ENCODE measurements at places on chromosomes 7 and 10.
A peak's percentile ranks its signal among the peaks of the same experiment; 100 is the strongest.

DNA sequence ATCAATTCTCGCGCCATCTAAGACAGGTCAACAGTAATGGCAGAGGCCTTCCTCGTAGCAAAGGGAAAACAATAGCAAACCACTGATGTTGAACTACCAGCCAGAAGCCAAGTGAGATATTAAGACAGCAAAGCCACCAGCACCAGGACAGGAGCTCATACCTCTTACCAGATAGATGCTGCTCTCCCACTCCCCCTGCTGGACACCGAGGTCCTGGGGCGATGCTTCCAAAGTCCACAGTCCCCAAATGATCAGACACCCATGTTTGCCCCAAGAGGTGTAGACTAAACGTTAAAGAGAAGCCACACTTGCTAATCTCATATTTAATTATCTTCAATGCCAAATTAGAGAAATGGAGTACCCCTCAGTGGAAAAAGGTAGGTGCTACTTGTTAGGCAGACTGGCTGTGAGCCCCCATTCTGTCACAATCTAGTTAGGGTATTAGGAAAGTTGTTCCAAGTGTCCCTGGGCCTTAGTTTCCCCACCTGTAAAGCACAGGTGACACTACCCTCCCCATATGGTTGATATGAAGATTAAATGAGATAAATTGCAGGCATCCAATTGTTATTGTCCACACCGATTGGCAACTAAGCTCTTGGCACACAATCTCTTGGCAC is 39.9 kb downstream of the TOMM7 start:
- DNase-seq: peak; percentile 61

DNA sequence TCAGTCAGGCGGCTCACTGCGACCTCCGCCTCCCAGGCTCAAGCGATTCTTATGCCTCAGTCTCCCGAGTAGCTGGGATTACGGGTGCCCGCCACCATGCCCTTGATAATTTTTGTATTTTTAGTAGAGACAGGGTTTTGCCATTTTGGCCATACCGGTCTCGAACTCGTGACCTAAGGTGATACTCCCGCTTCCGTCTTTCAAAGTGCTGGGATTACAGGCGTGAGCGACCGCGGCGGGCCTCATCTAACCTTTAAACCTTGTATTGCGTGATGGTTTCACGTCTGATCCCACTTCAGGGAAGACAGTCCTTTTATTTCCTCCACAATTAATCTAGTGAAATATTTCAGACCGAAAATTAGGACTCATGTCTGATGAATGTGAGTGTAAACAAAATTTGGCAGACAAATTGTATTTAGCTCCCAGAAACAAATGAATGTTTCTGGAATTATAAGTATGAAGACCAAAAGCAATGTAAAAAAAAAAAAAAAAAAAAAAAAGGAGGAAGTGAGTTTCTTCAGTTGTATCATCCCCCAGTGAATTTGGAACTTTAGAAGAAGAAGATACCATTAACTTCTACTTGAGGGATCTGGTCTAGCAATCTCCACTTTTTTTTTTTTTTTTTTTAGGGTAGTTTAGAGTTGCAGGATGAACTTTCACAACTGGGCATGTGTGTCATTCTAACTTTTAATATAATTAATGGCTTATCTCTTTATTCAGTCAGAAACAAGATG is 1.6 kb downstream of the NUP42 start:
- no peak for DNase-seq

DNA sequence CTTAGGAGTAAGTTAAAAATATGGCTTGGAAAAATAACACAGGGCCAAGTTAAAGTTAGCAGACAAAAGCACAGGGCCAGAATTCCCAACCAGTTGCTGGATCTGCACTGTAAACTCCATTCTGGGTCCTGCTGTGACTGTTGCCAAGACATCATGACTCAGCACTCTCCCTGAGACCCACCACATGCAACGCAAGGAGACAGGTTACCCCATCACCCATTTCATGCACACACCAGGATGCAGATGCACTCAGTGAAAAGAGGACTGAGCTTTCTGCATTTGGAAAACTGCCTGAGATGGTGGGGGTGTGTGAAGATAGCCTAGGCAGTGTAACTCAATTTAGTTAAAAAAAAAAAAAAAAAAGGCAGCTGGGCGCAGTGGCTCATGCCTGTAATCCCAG is 97.6 kb upstream of the ZNF438 start:
- peak; percentile 62 for DNase-seq

DNA sequence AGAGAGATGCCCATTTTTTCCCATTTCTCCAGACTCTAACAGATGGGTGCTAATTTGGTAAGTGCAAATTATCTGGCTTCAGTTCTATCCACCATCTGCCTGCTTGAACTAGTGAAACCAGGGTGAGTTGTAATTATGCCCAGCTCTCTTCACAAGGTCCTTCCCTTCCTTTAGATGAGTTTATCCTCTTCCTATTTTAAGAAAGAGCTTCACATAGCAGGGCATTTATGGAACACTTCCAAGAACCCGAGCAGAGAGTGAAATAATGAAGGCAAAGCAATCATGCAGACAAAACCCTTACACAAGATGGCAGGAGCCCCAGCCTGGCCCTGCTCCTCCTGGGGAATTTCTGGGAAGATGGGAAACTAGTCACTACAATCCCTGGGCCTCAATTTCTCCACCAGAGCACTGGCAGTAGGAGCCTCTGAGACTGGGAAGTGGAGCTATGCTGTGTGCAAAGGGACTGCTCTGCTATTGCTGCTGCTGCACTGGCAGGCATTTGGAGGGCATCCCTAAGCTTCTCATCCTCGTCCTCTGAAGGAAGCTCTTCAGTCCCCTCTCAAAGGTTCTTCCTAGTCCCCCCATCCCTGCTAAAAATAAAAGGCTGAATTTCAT is 33.7 kb upstream of the PLXNA4 start:
- no peak for DNase-seq

- no peak for DNase-seq
Observed at GRCh38 chr10:60810437-60811182, 32.3 kb downstream of the CDK1 start.

DNA sequence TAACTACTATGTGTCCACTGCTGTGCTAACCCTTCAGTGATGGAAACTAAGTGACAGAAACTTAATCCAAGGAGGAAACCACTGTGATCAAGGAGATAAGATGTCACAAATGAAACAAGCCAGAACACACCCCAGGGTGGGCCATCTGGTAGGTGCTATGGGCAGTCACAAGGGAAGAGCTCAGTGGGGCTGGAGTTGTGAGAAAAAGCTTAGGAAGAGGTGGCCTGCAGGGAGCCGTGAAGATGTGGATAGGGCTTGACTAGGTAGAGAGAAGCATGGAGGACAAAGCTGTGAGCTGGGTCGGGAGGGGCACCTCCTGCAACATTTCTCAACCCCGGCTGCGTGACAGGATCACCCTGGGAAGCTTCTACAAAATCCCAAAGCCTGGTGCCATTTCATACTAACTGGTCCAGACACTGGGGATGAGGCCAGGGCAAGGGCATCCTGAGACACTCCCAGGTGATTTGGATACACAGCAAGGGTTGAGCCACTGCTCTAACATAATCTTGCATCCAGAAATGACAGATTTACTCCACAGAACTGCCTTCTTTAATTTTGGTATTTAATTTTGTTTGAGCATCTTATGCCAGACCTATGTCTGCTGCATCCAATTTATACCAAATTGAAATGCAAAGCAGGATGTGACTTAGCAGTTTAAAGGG is 69.3 kb downstream of the OSBPL3 start:
- DNase-seq: no peak

DNA sequence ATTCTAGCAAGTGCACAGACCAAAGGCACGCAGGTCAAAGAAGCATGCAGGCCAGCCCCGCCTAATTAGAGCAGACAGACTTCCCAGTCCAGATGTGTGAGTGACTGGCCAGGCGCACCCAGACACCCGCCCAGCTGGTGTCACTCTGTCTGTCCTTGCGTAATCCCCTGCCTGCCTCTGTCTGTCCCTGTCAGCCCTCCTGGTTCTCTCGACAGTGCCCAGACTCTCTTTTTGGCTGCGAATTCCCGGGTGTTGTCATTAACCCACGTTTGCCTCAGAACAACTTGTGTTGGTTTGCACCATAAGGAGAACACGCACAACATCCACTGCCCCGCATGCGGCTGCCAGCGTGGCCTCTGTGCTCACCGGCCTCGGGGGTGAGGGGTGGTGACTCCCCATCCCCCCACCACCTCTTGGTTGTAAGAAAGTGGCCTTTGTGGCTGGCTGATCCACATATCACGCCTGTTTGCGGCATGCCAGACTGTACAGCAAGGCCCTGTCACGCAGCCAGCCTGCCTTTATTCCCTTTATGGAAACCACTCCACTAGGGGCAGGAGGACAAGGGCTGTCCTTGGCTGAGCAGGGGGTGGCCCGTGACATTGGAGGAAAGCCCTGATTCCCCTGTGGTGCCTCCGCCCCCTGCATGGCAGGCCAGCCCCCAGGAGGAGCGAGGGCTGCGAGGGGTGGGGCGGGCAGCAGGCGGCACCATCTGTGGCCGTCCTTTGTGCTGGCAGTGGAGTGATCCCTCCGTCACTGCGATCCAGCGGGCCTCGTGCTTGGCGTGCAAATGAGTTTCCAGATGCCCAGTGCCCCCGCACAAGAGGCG is 72.8 kb upstream of the PPIF start:
- peak; percentile 90 for DNase-seq

DNA sequence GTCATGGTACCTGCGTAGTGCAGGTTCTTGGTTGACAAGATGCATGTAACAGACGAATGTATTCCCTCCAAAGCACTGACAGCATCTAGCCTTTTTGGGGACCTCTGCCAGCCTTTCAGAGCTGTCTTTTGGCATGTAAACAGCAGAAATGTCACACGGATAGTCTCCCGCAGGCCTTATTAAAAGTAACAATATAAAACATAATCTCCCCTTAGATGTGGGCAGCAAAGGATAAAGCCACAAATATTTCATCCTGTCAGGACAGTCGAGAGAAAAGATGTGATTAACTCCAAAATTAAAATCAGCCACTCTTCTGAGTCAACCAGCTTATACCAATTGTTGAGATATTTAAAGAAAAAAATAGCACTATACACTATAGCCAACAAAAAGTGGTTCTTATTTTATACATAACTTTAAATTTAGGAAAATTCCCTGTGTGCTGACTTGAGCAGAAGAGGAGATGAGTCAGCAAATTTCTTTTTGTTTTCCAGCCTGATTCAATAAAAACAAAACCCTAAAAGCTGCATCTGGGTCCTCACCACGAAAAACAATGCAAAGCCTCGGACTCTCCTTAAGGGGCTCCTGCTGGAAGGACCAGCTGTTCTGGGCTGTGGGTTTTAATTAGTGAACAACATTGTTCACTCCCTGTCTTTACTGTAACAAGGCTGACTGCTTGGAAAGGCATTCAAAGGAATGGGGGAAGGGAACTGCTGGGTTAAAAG is 240.2 kb downstream of the ADAM12 start:
- DNase-seq: no peak

DNA sequence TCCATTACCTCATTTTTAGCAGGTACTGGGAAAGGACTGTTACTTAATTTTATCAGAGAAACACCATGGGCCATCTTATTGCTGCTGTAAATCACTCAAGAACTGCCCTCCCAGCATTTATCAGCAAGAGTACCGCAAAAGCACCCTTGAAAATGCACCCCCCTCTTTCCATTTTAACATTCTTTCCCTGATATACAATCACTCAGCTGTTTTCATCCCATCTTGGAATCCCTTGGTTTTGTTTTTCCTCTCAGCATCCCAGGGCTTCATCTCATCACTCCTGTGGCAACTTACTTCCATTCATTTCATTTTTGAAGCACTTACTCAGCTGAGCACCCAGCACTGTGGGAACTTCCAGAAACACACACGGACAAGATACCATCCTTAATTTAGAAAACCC is 36.5 kb downstream of the RAPGEF5 start:
- no peak for DNase-seq

GRCh38 chr10:114489521-114490310 is 85.4 kb upstream of the AFAP1L2 start:
- DNase-seq: no peak

DNA sequence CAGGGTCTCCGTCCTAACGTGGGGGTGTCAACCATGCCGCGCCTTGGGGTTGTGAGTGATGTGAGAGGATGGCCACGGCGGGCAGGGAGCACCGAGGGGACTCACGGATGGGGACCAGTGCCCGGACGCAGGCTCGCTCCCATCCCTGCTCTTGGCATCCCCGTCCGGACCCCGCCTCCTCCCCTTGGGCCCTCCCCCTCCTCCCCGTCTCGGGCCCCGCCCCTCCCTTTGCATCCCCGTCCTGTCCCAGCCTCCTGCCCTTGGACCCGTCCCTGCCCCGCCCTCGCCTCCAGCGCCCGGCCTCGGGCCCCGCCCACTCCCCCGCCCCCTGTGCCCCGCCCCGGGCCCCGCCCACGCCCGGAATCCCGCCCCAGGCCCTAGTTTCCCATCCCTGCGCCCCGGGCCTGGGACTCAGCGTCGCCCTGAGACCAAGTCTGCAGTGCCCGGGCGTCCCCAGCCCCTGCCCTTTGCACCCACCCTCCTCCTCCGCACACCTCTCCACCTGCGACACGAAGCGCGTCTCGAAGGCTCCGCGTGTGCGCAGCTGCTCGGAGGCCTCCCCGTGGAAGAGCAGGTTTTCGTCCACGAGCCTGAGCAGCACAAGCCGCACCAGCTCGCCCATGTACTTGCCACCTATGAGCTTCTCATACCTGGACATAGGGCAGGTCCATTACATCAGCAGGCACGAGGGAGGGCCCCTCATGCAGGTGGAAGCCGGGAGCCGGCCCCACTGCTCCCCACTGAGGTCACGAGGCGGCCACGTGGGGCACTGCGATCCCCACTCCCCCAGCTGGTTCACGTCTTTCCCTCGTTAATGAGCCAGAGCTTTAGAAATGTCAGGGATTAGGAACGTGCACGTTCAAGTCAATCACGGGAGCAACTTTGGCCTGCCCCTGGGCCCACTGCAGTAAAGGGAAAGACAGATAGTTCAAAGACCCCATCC is 5.1 kb upstream of the MYL7 start:
- DNase-seq: peak; percentile 91

GRCh38 chr7:137937202-137937560 is 64.7 kb downstream of the CREB3L2 start:
- DNase-seq: no peak

DNA sequence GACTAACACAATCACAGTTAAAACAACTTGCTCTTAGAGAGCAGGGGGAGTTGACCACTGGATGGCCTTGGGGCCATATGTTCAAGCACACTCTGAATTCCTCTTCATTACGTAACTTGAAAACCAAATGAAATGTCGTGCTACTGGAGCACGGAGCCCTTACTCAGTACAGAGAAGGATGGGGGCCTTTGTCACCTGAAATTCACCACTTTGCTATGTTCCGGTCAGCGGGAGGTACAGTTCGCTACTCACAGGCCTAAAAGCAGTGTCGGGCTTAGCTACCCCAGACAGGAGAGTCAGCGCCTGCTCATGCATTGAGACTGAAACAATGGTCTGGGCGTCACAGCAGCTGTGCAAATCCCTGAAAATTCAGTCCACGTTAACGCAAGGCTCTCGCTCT is 39.6 kb downstream of the GLI3 start:
- no peak for DNase-seq

- DNase-seq: no peak
Observed at GRCh38 chr10:34524369-34525091, 290.6 kb downstream of the PARD3 start.

DNA sequence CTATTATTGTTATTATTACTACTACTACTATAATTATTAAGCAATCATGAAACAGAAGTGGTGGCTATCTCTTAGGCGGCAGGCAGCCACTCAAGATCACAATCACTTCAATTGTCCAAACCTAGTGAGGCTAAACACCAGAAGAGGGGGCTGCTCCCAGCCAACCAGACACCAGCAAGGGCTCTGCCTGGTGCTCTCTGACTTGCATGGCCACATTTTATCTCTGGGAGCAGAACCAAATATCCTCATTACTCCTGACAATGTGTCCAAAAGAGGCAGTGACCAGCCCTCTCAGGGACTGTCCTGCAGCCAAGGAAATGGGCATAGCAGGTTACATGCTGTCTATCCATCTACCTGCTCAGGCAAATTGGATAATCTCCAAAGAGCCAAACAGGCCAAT is 187.4 kb upstream of the PDE1C start:
- DNase-seq: no peak

GRCh38 chr7:149494738-149495368 is 2.8 kb downstream of the ZNF746 start:
- no peak for DNase-seq
